ENCODE measurements at places on chromosomes 3 and 15.

GRCh38 chr15:100092034-100092433, 249.7 kb downstream of the ADAMTS17 start:
- no peak for DNase-seq

GRCh38 chr15:27683121-27683520, 416.0 kb downstream of the OCA2 start:
- DNase-seq, result no peak

DNA sequence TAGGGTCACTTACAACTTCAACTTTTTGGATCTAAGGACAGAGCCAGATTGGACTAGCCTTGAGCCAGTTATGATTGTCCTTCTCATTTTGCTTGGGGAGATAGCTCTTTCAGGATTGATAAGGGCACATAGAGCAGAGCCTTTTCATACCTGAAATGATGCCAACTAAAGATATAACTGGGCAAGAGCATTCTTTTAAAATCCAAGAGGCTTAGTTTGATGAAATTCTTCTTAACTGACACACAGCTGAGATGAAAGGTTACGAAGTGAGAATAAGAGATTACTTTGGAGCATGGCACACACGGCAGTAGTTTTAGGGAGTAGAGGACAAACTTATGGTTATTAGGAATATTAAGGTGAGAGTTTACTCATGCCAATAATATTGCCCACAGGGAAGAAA, 12.7 kb downstream of the CD200 start:
- no peak for DNase-seq

DNA sequence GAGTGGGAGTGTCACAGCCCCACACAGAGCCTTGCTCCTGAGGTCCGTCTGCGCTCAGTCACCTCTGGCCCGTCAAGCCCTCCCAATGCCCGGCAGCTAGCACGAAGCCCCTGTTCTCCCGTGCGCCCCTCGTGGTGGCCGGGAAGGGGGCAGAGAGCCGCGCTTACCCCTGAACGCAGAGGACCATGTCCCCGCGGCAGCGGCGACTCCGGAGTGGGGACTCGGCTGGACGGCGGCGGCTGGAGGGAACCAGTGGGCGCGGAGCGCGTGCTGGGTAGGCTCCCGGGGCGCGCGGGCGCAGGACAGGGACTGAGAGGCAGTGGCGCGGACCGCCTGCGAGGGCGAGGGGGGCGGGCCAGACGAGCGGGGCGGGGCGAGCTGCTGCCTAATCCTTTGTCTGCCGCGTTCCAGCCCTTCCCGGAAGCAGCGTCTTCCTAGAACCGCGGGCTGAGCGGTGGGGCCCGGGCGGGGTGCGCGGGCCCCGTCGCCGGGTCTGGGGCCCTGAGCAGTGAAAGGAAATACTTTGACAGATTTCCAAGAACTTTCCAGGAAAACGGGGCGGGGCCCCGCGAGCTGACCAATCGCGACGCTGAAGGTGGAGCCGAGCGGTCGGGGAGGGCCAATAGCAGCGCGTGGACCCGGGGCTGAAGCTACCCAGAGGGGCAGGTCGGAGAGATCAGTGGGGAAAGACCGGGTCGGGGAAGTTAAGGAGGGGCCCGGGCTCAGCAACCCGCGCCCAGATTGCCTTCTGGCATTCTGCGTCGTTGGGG, at the start of gene CISH:
TSS of gene CISH (minus strand) at position 311 of the 770 bp plus-strand sequence. CDS start at position 187, 124 bp downstream.
- DNase-seq, result peak; percentile 88

GRCh38 chr3:188296761-188297612, 143.0 kb downstream of the LPP start:
- no peak for DNase-seq

GRCh38 chr3:104816716-104817115, 550.0 kb upstream of the ALCAM start:
- DNase-seq, result no peak

GRCh38 chr3:177284383-177284881, 87.2 kb upstream of the TBL1XR1 start:
- peak; percentile 90 for DNase-seq

DNA sequence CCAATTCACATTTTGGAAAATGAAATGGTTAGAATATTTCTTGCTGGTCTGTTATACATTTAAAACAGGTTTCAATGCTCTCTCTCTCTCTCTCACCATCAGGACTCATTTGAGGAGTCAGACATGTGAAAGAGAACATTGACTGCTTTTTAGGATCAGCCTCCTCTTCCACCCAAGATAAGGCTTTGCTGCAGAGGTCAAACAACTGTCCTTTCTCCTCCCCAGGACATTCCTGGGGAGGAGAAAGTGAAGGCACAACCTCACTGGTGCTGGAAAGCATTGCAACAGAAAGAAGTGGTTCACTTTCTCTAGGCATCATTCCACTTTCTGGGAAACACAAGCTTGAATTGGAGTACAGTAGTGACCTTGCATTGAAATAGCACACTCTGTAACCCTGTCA, 409.1 kb upstream of the NR2F2 start:
- DNase-seq, result no peak

DNA sequence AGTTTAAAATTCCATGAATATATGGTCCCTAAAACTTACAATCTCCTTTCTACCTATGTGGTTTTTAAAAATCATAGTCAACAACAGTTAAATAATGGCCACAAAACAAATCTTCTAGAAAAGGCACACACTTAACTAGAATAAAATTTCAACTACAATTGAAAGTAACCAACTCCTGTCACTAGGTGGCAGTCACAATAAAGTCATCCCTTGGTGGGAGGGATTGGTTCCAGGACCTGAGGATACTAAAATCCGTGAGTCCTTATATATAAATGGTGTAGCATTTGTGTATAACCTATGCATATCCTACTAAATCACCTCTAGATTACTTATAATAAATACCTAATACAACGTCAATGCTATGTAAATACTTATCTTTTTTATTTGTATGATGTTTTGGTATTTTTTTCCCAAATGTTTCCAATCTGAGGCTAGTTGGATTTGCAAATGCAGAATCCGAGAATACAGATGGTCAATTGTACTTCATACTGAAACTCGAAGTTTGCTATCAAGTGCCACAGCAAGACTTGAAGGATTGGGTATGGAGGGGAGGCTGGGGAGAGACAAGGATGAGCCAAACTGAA, 172.6 kb downstream of the FMN1 start:
- no peak for DNase-seq

DNA sequence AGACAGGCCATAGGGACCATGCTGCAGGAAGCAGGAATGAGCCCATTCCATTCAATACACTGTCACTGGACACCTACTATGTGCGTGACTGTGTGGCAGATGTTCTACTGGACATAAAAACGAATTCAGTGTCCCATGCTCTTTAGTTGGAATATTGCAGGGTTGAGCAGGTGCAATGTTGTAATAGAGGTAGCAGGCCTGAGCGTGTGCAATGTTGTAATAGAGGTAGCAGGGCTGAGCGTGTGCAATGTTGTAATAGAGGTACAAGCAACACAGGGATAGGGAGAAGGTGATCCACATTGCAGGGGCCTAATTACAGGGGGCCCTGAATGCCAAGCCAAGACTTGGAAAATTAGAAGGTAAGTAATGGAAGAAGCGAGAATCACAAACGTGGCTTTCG, 261.4 kb upstream of the HES1 start:
- no peak for DNase-seq
